ENCODE measurements at places on chromosomes 11 and 22.

GRCh38 chr11:61885166-61885778 is 6.1 kb downstream of the FADS3 start:
- DNase-seq: no peak

DNA sequence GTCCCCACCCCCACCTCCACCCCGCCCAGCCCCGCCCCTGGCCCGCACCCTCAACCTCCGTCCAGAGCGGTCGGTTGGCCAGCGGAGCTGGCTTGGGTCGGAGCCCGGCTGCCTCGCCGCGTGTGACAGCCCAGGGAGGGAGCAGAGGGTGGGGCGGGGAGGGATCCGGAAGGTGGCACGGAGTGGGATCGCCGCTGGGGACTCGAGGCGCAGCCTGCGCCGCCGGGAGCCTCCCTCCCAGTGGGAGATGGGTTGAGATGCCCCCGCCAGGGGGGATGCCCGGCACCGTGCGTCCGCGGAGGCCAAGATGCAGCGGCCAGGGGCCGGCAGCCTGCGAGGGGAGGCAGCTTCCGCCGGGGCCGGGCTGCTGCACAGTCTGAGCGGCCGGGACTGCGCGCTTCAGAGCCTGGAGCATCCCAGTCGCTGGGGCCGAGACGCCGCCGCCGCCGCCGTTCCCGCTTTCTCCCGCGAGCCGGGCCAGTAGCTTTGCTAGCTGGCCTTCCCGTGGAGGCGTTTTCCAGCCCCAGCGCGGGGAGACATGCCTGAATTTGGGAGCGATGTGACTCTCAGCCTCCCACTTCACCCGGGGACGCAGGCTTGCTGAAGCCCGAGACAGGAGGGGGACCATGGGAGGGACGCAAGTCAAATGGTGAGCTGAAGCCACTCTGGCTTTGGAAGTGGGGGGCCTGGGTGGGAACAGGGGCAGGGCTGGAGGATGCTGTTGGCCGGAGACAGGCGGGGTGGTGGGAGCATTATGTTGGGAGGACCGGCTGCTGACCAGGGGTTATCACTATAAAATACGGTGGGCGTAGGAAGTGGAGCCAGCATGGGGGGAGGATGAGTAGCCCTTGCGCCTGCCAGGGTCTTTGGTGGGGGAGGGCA is 40.2 kb downstream of the DIXDC1 start:
- no peak for DNase-seq

DNA sequence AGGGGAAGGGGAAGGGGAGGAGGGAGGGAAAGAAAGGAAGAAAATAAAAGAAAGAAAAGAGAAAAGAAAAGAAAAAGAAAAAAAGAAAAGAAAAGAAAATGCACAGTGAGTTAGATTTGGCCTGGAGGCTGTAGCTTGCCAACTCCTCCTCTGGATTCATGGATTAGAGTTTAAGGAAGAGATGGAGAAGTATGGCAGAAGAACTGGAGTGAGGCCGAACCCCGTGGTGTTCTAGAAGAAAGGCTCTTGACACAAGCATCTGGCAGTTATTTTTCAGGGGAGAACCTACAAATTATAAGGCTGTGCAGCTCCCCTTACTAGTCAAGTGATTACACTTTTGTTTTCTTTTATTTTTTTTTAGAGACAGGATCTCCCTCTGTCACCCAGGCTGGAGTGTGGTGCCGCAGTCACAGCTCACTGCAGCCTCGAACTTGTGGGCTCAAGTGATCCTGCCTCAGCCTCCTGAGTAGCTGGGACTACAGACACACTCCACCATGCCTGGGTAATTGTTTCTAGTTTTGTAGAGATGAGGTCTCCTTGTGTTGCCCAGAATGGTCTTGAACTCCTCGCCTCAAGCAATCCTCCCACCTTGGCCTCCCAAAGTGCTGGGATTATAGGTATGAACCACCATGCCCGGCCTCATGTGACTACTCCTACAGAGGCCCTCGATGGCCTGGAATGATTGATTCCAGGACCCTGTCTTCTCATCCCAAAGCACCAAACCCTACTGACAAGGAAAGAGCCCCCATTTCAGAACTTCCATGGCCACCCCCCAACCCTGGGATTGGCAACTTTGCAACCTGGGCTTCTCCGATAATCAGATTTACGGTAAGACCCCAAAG is 19.5 kb downstream of the ZNF74 start:
- no peak for DNase-seq

GRCh38 chr11:94926271-94926625 is 47.1 kb downstream of the CWC15 start:
- DNase-seq: no peak

DNA sequence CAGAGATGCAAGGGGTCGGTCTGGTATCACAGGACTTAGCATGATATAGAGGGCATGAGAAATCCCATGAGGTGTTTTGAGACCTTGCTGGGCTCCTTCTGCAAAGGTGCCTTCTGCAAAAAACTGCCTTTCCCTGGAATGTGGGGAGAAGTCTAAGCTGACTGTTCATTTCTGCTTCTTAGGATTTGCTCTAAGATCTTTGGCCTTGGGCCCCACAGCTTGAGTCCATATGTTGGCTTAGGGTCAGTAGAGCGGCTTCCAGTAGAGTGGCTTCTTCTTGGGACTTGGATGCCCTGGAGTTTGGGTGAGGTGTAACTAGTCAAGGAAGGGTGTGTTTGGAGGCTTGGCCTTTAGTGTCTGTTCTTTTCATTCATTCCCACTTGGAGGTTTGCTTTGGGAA is 37.0 kb downstream of the AMPD3 start:
- no peak for DNase-seq

DNA sequence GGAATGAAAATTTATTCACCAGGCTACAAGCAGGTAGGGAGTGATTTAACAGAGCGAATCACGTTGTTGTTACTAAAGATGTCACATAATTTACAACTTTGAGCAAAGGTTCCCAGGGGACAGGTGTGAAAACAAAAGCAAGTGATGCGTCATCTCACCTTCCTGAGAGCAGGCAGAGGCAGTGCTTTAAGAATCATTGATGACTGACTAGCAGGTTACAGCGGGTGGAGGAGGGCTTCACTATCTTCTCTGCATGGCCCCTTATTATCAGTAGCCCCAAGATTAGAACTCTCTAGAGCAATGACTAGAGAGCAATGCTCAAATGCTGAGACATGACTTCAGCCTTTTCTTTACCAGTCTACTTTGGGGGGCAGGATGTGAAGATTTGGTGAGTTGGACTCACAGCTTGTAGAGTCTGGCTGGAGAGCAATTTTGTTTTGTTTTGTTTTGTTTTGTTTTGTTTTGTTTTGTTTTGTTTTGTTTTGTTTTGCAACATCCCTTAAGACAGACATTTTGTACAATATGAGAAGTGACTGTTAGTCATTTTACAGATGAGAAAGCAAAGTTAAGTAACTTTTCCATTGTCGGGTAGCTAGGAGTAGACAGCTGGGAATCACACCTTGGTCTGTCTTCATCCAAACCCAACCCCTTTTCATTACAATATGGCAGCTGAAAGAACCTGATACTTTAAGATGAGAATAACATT is 84.8 kb downstream of the SLC1A2 start:
- no peak for DNase-seq

GRCh38 chr11:30015725-30016412 is 961 bp downstream of the KCNA4 start:
- DNase-seq: no peak

DNA sequence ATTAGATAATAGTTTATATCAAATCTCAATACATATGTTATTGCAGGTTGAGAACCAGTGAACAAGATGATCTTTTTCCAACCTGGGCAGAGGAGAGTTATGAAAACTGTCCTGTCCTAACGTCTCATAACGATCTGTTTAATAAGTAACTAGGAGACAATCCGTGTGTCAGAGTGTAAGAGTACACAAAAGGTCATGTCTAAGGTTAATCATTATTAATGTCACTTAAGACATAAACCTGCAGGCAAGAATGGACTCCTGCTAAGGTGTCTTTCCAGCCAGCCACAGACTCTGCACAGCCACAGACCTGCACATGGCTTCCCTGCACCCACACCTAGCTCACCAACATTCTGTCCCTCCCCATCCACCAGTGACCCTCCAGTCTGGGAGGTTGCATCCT is 10.1 kb downstream of the SLC5A4 start:
- no peak for DNase-seq

GRCh38 chr22:18048441-18048898 is 24.1 kb upstream of the MICAL3 start:
- no peak for DNase-seq

DNA sequence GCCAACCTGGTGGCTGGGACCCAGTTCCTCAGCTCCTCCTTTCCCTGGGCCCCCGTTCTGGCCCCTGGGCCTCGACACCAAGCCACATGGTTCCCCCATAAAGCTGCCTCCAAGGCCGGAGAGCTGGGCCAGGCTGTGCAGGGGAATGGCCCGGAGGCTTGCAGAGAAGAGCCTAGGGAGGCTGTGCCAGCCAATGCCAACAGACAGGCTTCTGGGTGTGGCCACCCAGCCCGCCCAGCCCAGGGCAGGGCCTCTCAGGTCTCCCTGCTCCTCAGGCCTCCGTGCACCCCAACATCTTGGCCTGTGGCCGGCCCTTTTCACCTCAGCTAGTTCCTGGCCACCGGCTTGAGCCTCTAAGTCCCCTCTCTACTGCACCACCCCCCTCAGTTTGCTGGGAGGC is 17.4 kb upstream of the FLRT1 start:
- DNase-seq: no peak

- no peak for DNase-seq
These were observed 22.0 kb upstream of the PATE1 start for GRCh38 chr11:125724125-125724524.

DNA sequence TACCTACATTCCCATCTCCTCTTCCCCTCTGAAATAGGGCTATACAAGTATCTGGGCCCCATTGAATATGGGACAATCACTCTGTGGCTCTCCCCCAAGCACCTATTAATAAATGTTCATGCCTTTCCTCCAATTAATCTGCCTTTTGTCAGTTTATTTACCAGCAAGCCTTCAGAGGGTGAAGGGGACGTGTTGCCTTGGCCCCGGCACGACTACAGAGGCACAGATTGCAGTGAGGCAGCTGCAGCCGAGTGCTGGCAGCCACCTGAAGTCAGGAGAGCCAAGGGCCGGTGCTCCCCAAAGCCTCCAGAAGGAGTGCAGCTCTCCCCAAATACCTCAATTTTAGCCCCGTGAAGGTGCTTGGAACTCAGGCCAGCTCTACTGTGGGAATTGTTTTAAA is 580.9 kb upstream of the B3GAT1 start:
- DNase-seq: no peak

DNA sequence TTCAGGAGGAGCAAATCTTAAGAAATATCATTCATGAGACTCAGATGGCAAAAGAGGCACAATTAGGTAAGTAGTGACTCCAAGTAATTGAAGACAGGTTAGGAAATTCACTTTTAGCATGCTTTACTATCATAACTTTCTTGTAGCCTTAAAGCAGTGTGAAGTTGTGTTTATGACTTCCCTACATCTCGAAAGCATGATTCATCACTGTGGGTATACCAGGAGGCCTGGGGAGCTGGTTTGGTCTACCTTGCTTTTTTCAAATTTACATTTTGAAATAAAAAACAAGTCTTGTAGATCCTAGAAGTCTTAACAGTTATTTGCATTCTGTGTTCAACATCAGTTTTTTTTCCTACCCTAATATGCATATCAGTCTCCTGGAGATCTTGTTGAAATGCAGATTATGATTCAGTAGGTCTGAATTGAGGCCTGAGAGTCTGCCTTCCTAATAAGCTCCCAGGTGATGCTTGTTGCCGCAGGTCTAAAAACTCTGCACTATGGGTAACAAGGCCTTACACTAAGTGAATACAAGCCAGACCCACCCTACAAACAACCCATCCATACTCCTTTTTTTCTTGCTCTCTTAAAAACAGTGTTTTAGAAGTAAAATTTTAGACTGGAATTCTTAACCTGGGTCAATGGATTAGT is 41.4 kb downstream of the TTC17 start:
- no peak for DNase-seq

- no peak for DNase-seq
These were observed 248.4 kb upstream of the B3GAT1 start for GRCh38 chr11:134660416-134660815.

GRCh38 chr11:133065847-133066485 is 466.3 kb downstream of the OPCML start:
- no peak for DNase-seq

DNA sequence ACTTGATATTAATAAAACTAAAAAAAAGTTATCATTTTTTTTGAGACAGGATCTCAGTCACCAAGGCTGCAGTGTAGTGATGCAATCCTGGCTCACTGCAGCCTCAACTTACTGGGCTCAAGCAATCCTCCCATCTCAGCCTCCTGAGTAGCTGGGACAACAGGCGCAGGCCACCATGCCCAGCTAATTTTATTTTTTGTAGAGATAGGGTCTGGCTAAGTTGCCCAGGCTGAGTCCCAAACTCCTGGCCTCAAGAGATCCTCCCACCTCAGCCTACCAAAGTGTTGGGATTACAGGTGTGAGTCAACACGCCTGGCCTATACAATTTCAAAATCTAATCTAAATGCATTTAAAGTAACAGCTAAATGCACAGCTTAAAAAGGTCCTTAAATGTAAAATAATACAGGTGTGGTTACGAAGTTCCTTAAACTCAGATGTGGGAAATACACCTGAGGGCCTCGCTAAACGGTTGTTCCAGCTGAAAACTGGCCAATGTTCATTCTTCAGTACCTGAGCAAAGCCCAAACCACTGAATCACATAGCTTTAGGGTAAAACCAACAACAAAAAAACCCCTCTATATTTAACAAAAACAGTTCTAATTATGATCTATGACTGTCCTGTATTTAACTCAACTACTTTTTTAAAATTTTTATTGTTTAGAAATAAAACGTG is 11.8 kb downstream of the NAP1L4 start:
- no peak for DNase-seq

DNA sequence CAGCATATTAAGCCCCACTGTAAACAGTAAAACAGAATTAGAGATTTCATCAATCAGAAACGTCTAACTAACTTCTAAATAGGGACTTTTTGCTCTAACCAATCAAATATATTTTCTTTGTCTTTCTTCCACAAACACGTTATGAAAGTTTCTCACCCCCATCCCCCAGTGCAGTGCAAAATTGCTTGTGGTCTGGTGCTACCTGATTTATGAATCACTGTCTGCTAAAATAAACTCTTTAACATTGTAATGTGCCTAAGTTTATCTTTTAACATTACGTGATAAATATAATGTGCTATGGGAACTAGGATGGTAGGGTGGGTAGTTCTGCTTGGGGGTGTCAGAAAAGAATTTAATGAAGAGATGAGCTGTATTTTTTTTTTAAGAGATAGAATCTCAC is 47.3 kb upstream of the SLC5A1 start:
- DNase-seq: no peak

GRCh38 chr11:60921259-60921658 is 3.0 kb upstream of the TMEM132A start:
- DNase-seq: no peak

GRCh38 chr11:125941267-125941618 is 4.6 kb upstream of the VSIG10L2 start:
- no peak for DNase-seq

- no peak for DNase-seq
These were observed 65.9 kb downstream of the PRR5L start for GRCh38 chr11:36361901-36362391.

Measured in stimulated activated CD4-positive, alpha-beta T cell treated with anti-CD3 and anti-CD28 coated beads, Interleukin-1b, Interleukin-23, amount 100 ng/mL, for 1 hour (primary cell).